Ovary (tissue), 10 donors: ENCODE measurements at places on chromosomes 16 and 17. TPM values are rescaled to one million over a fixed set of nuclear protein-coding genes. Genes with fewer than 3 reads are reported as not detected.

GRCh38 chr16:10385725-10386516, at the start of gene ATF7IP2:
TSS of gene ATF7IP2 (plus strand) at chr16:10386061. CDS start at chr16:10430621, 44,560 bp downstream.
- peaks cover 3% of the 10 kb centered on the region for H3K4me1 ChIP-seq
- H3K36me3 ChIP-seq: no peaks in the 10 kb centered on the region
- no peaks in the 10 kb centered on the region for H3K27me3 ChIP-seq
- peak; percentile 80 for DNase-seq

- peak overlapping the region; percentile 92 for H3K4me3 ChIP-seq
- H3K27ac ChIP-seq: peak overlapping the region; percentile 77
- no peaks in the 10 kb centered on the region for H3K27me3 ChIP-seq
Observed at GRCh38 chr16:1773703-1774447, 941 bp upstream of the MRPS34 start.

- H3K4me1 ChIP-seq: peaks cover 3% of the 10 kb centered on the region
- no peak overlapping the region for H3K4me3 ChIP-seq
- no peak for DNase-seq
- H3K27me3 ChIP-seq: no peaks in the 10 kb centered on the region
Observed at GRCh38 chr17:50803676-50804075, 31.7 kb upstream of the WFIKKN2 start.

DNA sequence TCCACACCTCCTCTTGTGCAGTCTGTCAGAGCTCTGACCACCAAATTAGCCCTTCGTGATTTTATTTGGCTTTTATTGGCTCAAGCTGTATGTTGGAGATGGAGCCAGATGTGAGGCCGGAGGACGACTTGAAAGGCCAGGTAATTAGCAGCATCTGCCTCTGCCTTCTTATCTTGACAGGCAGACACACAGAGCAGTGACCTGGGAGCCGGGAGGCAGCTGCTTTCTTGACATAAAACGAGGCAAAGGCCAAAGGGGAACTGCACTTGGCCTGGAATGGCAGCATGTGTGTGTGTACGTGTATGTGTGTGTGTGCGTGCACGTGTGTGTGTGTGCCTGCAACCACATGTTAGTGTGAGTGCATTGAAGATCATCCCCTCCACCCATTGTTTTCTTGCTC, 56.9 kb upstream of the BRD7 start:
- no peaks in the 10 kb centered on the region for H3K4me1 ChIP-seq
- no peak overlapping the region for H3K27ac ChIP-seq
- no peaks in the 10 kb centered on the region for H3K27me3 ChIP-seq
- DNase-seq: no peak
- no peak overlapping the region for H3K4me3 ChIP-seq

DNA sequence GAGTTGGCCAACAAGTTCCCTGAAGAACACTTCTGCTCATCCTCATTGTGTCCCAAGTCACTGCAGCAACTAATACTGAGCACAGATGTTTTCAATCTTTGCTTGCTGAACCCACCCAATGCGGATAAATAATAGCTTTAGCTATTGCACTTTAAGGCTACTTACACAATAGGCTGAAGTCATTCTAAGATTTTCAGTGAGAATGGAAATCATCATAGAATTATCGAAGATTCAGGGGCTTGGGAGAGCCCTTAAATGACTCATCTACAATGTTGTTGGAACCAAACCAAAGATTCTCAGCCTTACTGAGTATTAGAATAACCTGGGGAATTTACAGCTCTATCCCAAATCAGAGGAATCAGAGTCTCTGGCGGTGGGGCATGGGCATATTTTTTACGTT, 51.2 kb downstream of the SYCE1L start:
- H3K27me3 ChIP-seq: no peaks in the 10 kb centered on the region
- H3K36me3 ChIP-seq: no peaks in the 10 kb centered on the region
- H3K27ac ChIP-seq: no peak overlapping the region
- H3K4me1 ChIP-seq: no peaks in the 10 kb centered on the region
- DNase-seq: no peak

DNA sequence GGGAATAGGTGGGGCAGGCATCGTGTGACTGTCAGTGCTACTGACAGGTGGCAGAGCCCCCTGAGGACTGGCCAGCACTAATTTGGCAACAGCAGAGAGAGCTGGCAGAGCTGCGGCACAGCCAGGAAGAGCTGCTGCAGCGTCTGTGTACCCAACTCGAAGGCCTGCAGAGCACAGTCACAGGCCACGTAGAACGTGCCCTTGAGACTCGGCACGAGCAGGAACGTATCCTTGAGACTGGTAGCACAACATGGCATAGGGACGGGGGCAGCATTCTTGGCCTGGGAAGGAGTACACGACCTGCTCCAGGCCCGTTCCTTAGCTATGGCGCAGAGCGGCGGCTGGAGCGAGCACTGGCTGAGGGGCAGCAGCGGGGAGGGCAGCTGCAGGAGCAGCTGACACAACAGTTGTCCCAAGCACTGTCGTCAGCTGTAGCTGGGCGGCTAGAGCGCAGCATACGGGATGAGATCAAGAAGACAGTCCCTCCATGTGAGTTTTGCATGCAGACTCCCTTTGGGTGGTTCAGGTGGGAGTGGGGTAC, 3.0 kb upstream of the NRN1L start:
- H3K36me3 ChIP-seq: no peaks in the 10 kb centered on the region
- no peak overlapping the region for H3K4me3 ChIP-seq
- no peak for DNase-seq
- peaks cover 6% of the 10 kb centered on the region for H3K4me1 ChIP-seq
- H3K27ac ChIP-seq: no peak overlapping the region

DNA sequence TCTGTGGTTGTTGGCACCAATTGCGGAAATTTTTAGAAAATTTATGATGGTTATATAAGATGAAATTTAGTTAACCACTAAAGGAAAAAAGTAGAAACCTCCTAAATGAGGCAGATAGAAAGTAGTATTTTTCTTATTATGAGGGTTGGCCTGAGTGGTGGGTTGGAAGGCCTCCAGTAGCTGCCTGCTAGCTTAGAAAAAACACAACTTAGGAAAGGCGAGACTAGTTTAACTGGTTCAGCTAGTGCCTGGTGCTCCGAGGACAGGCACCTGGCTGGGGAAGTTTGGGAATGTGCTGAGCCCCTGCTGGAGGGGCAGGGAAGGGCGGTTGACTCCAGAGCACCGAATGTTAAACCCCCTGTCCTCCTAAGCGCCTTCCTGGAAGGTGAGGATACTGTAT, 19.9 kb downstream of the LDHD start:
- no peaks in the 10 kb centered on the region for H3K27me3 ChIP-seq
- no peaks in the 10 kb centered on the region for H3K36me3 ChIP-seq
- H3K4me3 ChIP-seq: no peak overlapping the region

DNA sequence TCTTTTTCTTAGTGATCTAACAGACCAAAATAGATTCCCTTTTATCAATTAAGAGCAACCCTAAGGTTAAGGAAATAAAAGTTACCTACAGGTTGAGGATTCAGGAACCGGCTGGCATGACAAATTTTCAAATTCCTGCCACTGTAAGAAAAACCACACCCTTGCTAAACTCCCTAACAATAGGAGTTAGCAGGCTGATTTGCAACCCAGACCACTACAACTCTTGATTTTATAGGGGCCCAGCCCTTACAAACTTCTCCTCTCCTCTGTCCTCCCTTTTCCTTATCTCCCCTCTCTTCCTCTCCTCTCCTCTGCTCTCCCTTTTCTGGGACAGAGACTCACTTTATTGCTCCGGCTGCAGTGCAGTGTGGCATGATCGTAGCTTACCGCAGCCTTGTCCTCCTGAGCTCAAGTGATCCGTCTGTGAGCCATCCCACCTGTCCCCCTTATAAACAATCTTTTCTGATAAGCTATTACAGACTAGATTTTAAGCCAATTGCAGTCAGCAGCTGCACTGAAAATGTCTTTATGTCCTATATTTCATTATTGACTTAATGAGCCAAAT, 418.9 kb downstream of the CDH8 start:
- no peak overlapping the region for H3K4me3 ChIP-seq
- no peak overlapping the region for H3K27ac ChIP-seq
- no peaks in the 10 kb centered on the region for H3K36me3 ChIP-seq

GRCh38 chr16:31874366-31875111, 932 bp downstream of the ZNF267 start:
- H3K4me1 ChIP-seq: no peaks in the 10 kb centered on the region
- peak overlapping the region; percentile 71 for H3K4me3 ChIP-seq
- no peak for DNase-seq
- H3K27me3 ChIP-seq: no peaks in the 10 kb centered on the region
- H3K27ac ChIP-seq: peak overlapping the region; percentile 82

DNA sequence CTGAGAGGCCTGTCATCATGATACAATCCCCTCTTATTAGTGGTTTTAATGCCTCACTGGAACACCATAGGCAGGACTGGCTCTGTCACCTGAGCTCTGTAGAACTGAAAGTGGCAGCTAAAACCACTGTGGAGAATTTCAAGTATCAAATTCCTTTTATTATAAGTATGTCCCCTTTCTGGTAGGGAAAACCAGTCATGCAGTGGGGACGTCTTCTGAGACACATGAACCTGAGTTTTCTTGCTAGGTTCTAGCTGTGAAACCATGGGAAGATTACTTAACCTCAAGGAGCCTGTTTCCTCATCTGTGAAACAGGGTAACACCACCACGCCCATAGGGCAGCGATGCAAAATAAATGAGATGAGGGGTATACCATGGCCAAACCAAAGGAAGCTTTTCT, 4.7 kb downstream of the VAC14 start:
- H3K27ac ChIP-seq: no peak overlapping the region
- H3K27me3 ChIP-seq: no peaks in the 10 kb centered on the region
- no peak for DNase-seq
- H3K4me3 ChIP-seq: no peak overlapping the region
- H3K36me3 ChIP-seq: no peaks in the 10 kb centered on the region
- H3K4me1 ChIP-seq: peaks cover 4% of the 10 kb centered on the region

- DNase-seq: no peak
- no peak overlapping the region for H3K4me3 ChIP-seq
- no peaks in the 10 kb centered on the region for H3K36me3 ChIP-seq
- H3K4me1 ChIP-seq: peaks cover under 1% of the 10 kb centered on the region
Observed at GRCh38 chr16:4179020-4179419, 62.8 kb upstream of the ADCY9 start.

GRCh38 chr16:27430923-27431484, 29.0 kb downstream of the IL21R start:
- no peaks in the 10 kb centered on the region for H3K27me3 ChIP-seq
- H3K27ac ChIP-seq: no peak overlapping the region
- DNase-seq: no peak
- no peaks in the 10 kb centered on the region for H3K4me1 ChIP-seq
- H3K4me3 ChIP-seq: no peak overlapping the region

DNA sequence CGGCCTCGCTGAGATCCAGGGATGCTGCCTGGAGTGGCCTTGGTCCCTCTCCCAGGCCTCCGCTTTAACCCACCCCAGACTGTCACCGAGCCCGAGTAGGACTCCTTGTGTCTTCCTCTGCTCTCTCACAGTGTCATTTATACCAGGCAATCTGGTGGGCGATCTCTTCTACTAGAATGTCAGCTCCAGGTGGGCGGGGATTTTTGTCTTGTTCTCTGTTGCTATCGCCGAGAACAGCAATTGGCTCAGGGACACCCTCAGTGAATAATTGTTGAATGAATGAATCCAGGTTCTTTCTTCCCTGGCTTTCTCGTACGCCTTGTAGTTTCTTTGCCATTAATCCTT, 591 bp downstream of the DHX38 start:
- peaks cover 6% of the 10 kb centered on the region for H3K4me1 ChIP-seq
- peak overlapping the region; percentile 82 for H3K27ac ChIP-seq
- H3K27me3 ChIP-seq: no peaks in the 10 kb centered on the region
- no peaks in the 10 kb centered on the region for H3K36me3 ChIP-seq
- DNase-seq: no peak

DNA sequence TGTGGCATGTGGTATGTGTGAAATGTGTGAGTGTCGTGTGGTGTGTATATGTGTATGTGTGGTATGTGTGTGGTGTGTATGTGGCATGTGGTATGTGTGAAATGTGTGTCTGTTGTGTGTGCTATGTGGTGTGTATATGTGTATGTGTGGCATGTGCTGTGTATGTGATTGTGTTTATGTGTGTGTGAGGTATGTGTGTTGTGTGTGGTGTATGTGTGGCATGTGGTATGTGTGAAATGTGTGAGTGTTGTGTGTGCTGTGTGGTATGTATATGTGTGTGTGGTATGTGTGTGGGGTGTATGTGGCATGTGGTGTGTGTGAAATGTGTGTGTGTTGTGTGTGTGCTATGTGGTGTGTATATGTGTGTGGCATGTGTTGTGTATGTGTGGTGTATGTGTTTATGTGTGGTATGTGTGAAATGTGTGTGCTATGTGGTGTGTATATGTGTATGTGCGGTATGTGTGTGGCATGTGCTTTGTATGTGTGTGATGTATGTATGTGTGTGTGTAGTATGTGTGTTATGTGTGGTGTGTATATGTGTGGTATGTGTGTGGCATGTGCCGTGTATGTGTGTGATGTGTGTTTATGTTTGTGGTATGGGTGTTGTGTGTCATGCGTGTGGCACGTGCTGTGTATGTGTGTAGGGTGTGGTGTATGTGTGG, 9.6 kb upstream of the ZCCHC14 start:
- no peaks in the 10 kb centered on the region for H3K27me3 ChIP-seq
- H3K27ac ChIP-seq: no peak overlapping the region
- peaks cover 2% of the 10 kb centered on the region for H3K4me1 ChIP-seq
- no peaks in the 10 kb centered on the region for H3K36me3 ChIP-seq
- no peak for DNase-seq
- no peak overlapping the region for H3K4me3 ChIP-seq

DNA sequence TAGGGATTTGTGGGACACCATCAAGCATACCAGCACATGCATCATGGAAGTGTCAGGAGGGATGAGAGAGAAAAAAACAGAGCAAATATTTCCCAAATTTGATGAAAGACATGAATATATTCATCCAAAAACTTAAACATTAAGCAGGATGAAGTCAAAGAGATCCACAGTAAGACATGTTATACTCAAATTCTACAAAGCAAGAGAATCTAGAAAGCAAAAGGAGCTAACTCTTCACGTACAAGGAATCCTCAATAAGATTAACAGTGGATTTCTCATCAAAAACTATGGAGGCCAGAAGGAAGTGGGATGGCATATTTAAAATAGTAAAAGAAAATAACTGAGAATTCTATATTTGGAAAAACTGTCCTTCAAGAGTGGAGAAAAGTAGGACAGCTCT, 374.8 kb downstream of the ZFHX3 start:
- H3K27me3 ChIP-seq: no peaks in the 10 kb centered on the region
- H3K4me3 ChIP-seq: no peak overlapping the region

DNA sequence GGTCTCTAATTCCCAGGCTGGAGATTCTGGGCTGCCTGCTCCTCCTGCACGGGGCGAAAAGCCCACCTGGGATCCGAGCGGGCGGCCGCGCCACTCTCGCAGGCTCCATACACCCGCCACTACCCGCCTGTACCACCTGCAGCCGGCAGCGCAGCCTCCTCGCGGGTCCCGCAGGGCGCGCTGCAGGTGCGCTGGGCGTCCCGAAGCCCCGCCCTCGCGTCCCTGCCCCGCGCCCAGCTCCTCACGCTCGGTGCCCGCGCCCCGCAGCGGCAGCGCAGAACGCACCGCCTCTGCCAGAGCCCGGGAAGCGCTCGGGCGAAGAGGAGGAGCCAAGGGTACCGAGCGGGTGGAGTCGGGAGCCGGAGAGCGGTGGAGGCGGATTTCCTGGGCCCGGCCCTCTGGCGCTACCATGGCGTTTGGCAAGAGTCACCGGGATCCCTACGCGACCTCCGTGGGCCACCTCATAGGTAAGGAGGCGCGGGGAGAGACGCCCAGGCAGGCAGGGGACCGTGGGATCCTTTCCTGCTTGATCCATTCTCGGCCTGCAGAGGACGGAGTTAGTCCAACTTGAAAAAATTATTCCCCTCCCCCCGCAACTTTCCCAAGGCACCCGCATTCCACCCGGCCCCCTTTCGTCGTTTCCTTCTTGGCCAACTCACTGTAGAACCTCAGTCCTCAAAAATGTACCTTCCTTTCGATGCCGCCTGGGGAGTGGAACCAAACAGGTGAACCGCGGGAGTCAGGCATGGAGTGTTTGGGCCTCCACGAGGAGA, at the start of gene TOM1L1:
TOM1L1 (plus strand) TSS at position 396 of the 773 bp plus-strand sequence; CDS start at position 410, 14 bp downstream.
- H3K4me3 ChIP-seq: peak within 1 kb of the TSS; percentile 50
- H3K36me3 ChIP-seq: no peaks in the 10 kb centered on the region
- DNase-seq: peak; percentile 48

Gene ASPHD1
- total RNA-seq: 1.0 TPM

Gene CRK
- total RNA-seq: 54.7 TPM
